Activated gamma-delta T cell (primary cell): ENCODE measurements at places on chromosomes 3 and 15.

DNA sequence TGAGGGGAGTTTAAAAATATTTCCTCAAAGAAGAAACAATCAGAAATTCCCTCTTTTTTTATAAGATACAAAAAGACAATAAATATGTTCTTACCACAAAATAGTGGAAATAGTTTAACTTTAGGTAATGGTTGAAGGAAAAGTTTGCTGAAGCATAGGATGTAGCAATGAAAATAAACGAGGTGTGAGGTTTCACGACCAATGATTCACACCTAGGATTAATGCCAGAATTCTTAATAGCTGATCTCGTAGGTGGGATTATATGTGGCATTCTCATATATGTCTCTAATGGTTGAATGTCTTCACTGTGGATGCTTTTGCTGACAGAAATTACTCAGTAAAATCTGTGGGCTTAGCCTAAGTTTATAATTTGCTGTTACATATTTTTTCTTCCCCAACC, 467.7 kb downstream of the FGF12 start:
- no peak for DNase-seq

DNA sequence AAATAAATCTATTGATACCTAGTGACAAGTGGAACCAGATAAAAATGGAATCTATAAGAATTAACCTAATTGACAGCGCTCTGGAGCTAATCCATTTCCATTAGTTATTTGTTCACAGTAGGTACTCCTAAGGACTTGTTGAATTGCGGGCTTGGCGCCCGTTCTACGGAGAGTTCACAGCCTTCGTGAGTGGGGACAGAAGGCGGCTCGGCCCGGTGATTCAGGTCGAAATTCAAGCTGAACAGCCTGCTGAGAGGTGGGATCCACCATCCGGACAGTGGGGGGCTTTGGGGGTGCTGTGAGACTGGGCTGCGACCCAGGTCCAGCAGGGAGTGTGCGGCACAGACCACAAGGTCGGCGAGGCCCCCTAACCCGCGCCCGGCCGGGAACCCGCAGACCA, 779 bp upstream of the CTNNB1 start:
- no peak for DNase-seq

DNA sequence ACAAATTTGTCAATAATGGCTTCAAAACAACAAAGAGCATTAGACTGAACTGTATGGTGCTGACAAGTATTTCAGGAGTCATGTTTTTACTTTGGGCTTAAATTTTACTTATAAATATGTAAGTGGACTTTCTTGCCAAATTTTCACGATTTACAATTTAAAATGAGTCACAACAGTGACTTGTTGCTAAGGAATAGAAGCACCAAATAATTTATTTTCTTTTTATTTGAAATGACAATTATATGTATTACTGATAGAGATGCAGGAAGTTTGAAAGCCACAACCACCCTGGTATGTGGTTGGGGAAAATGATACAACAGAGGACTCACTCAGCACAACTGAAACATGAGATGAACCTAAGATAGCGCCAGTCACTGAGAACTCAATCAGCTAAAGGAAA, 90.3 kb downstream of the FMN1 start:
- no peak for DNase-seq

- no peak for DNase-seq
These were observed 99.2 kb downstream of the AGBL1 start for GRCh38 chr15:86178845-86179244.

DNA sequence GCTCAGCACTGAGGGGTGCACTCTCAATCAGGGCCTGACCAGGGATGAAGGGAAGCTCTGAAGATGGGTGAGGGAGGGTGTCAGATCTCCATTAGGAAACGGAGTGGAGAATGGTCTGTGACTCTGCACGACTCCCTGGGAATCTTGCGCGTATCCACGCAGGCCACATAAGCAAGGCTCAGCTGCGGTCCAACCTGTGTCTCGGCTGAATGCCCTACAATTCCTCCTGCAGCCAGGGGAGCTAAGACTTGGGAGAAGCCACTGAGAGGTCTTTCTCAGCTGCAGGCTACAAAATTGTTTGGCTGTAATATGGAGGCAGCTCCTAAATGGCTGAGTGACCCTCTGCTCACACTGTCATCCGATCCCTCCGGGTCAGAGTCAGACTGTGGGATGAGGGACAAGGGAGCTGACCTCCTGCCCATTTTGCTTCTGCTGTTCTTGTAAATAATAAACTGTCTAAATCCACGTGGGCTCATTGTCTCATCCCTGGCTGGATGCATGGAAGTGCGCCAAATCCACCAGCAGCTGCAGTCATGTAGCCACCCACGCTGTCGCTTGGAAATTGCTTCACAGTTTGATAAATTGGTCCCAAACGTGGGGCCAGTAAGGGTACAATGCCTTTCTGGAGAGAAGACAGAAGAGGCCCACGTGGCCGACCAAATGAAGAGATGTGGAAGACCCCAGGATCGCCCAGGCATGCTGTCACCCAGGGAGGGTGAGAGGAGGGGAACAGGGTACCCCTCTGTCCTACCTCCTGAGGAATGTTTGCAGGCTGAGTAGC, 30.5 kb downstream of the ALS2CL start:
- no peak for DNase-seq
